ENCODE measurements at places on chromosomes 4 and X. TPM values are rescaled to one million over a fixed set of nuclear protein-coding genes. Genes with fewer than 3 reads are reported as not detected.

The IL3RA gene
- 0.52 TPM for total RNA-seq

The QRFPR gene
- 32.2 TPM for total RNA-seq

The ARMCX4 gene
- 12.0 TPM for total RNA-seq

The NPFFR2 gene
- total RNA-seq, result not detected
